ENCODE measurements at places on chromosomes 3 and 15.

DNA sequence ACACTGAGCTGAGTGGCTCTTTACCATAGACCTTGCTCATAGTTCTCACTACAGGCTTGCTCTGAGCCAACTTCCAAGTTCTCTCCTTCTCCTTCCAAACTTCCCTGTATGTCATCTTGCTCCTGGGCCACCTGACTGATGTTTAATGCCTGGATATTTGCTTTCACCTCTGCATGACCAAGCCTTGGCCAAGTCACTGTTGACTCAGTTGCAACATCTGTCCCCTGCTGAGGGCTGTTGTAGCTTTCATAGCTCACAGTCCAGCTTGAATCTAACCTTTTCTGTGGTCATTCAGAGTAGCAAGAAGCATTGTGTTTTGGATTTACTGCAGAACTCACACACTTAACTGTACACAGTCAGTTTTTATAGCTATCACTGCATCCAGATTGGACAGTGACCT lies 171.8 kb upstream of the ROPN1 start:
- DNase-seq, result no peak

DNA sequence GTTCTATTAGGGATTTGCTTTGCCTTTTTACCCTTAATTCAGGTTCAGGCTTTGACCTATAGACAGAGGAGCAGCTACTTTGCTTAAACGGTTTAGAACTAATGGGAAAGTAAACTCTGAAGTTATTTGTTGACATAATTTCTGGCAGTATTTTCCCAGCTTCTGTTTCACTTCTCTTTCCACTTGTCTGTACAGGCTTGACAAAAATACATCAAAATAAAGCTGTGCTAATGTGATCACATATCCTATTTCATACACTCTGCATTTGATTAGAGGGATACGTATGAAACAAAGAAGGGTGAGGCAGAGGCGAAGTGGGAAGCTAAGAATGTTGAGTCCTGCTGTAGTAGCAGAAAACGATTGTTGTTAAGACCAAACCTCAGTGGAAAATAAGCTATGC lies 389.1 kb upstream of the RARB start:
- DNase-seq, result no peak

GRCh38 chr15:44775953-44776352 lies 39.6 kb downstream of the TRIM69 start:
- no peak for DNase-seq

DNA sequence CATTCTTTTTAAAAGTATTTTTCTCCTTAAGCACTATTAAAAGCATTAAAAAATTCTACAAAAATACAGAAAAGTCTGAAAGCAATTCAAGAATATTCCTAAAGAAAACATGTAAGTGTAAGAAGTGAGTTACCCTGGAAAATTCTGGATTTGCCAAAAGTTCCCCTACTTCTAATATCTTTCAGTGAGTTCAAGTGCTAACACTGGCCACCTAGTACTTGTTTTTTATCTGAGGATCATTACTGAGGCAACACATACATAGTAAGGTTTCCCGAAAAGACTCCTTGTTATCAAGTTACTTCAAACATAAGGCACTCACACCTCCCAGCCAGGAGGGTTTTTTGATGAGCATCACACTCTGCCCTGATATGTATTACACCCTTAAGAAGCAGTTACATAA lies 158.4 kb downstream of the TIGIT start:
- no peak for DNase-seq

- no peak for DNase-seq
These were observed 238.9 kb upstream of the PDZRN3 start for GRCh38 chr3:73863546-73864079.

GRCh38 chr15:89845305-89845893 lies 30.7 kb upstream of the ANPEP start:
- DNase-seq, result no peak

DNA sequence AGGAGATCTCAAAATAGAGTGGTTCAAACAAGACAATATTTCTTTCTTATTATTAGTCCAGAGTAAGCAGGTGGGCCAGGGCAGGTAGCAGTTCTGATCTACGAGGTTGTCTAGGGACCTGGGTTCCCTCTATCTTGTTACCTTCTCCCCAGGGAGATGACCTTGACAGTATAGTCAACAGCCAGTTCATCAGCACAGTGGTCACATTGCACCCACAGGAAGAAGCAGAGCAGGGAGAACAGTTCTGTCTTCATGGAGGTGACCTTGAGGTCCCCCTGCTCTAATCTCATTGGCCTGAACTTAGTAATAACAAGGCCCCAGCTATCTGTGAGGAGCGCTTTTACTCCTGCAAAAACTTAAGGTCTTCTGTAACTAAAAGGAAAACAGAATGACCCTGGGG lies 21.7 kb downstream of the SLC49A4 start:
- no peak for DNase-seq

DNA sequence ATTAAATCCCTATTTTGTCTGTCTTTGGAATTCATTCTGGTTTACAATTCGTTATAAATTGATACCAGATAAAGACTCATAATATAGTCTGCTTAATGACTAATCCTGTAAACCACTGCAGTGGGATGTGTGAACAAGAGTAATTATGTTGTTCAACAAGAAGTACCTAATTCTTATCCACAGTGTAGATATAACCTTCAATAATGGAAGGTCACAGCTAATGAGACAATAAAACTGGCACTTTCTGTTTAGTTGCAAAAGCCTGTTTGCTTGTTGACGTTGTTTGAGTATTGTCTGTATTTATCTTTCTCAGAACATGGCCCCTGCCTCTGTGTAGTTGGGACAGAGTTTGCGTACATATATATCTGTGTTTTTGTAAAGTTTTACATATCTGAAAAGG lies 26.7 kb downstream of the PIAS1 start:
- no peak for DNase-seq

- DNase-seq, result no peak
These were observed 230.8 kb downstream of the CLSTN2 start for GRCh38 chr3:140165781-140166180.

GRCh38 chr15:50562735-50563640 lies 16.5 kb upstream of the USP50 start:
- DNase-seq, result no peak

- DNase-seq, result peak; percentile 50
These were observed 33.9 kb upstream of the CDCP1 start for GRCh38 chr3:45180051-45180450.

GRCh38 chr3:190870127-190870526 lies 7.6 kb upstream of the GMNC start:
- DNase-seq, result no peak

DNA sequence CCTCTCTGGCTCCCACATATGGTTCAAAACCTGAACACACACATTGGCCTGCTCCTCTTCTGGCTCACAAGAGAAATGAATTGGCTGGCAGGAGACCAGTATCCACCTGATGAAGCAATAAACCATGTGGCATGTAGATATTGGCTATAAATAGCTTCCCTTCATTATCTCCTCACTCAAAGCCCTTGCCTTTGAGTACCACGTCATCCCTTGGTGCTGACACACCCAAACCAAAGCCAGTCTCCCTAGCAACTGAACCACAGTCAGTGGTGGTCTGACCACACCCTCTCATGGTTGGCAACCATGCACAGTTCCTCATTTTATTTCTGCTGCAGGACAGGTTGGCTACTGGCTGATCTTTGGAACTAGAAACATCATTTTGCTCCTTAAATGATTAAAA lies 98.8 kb downstream of the ZNF621 start:
- no peak for DNase-seq

- peak; percentile 56 for DNase-seq
These were observed 33.3 kb upstream of the VPS33B start for GRCh38 chr15:91055548-91056331.

- no peak for DNase-seq
These were observed 31.9 kb upstream of the UACA start for GRCh38 chr15:70795311-70795665.

DNA sequence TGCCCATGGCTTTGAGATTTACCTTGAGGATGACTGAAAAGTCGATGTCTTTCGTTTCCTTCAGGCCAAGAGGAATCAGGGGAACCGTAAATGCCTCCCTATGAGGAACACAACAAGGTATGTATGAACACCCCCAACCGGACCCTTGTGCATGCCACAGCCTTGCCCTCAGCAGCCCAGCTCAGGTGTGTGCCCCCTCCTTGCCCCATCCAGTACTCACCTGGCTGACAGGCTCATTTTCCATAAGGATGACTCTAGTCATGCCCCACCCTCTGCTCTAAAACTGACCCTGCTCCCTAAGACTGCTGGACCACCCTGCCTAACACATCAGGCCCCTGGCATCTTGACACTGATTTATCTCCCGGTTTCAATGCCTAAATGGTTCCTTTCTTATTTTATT lies 270.0 kb downstream of the GOLGA6L6 start:
- no peak for DNase-seq

- no peak for DNase-seq
These were observed 140.8 kb downstream of the ADAM10 start for GRCh38 chr15:58608711-58609110.

DNA sequence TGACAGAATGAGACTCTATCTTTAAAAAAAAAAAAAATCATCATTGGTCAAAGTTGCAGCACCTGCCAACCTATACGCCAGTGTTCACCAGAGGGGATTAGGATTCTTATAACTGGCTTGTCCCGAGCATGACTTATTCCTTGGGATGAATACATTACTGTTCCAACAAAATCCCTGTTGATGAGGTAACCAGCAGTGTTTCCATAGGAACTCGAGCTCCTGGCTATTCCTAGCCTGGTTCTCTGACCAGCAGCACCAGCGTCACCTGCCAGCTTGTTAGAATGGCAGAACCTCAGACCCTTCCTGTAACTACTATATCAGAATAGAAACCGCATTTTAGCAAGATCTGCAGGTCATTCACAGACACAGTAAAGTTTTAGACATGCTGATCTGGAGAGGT lies 364.4 kb downstream of the PTPRG start:
- DNase-seq, result no peak

DNA sequence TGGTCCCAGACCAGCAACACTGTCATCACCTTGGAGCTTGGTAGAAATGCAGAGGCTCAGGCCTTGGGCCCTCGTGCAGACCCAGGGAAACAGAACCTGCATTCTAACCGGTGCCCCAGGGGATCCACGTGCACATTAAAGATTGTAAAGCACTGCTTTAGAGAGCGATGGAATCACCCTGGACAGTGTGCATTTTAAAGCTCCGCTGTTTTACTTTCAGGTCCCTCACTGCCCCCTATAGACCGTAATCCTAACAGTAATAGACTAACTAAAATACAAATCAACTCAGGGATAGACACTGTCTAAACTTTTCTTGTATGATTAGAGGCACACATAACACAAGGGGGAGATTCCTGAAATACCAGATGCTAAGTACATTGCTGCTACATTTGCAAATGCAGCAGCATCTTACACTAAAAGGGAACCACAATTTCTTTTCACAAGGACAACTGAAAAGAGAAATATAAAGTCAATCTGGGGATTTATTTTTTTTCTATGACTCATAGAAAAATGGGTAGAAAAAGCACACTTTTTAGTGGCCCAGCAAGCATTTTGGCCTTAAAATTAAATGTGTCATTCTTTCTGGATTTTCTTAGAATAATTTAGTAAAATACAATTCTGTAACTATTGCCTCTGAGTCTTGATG lies 10.5 kb upstream of the SH3GL3 start:
- no peak for DNase-seq

DNA sequence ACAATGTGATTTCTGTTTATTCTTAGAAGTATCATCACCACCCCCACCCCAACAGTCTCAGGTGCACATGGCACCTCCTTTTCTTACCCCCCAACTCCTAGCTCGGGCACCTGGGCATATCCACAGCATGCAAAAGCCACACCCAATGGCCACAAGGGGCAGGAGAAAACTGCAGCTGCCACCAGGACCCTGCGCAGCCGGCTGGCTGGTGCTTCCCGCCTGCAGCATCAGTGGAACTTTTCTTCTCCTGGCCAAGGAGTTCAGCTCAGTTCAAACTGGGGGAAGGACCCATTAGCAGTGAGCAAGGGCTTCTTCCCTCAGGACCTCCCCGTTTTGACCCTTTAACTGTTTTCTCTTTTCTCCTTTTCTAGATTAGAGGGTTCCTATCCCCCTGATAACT lies 44.8 kb downstream of the TM4SF18 start:
- DNase-seq, result no peak

GRCh38 chr3:420584-420983 lies 224.0 kb downstream of the CHL1 start:
- no peak for DNase-seq

- no peak for DNase-seq
These were observed 662 bp downstream of the TMEM108 start for GRCh38 chr3:133038731-133039375.

- no peak for DNase-seq
These were observed 16.9 kb upstream of the RYR3 start for GRCh38 chr15:33293713-33294334.

DNA sequence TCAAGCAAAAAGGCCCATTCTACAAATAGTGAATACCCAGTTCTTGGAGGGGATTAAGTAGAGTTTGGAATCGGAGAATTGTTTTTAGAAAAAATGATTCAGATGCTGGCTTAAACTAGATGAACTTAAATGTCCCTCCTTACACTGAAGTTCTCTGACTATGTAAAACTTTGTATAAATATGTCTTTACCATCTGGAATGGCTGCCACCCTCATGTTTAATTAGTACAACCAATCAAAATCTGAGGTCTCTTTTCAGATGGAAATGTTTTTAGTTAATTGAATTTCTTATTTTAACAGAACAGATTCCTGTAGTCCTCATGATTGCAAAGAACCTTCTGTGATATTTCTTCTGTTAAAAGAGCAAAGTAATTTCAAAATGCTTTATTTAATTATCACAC lies 94.8 kb downstream of the CADM2 start:
- DNase-seq, result no peak

DNA sequence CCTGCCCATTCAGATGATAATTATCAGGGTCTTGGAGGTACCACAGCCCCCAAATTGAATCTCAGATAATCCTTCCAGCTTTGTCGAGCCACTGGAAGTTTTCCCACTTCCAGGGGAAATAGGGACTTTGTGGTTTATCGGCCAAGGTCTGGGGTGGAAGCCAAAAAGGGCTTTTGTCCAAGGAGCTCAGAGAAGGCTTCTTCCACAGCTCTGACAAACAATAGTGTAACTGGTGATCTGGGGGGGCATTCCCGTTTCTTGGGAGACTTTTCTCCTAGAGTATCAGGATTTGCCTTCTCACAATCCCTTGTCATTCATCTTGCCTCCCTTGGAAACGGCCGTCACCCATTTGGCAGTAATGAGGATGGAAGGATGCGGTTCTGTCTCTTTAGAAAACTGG lies 18.4 kb downstream of the SRGAP3 start:
- DNase-seq, result no peak

DNA sequence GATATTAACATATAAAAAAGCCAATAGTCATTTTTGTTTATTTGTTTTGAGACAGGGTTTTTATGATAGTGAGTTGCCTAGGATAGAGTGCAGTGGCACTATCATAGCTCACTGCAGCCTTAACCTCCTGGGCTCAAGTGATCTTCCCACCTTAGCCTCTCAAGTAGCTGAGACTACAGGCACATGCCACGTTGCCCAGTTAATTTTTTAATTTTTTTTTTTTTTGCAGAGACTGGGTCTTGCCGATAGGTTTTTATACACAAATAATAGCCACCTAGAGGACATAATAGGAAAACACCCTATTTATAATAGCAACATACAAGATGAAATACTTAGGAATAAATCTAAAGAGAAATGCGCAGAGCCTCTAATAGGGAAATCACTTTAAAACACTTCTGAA lies 13.3 kb downstream of the EIF3J start:
- no peak for DNase-seq

Data from gastrocnemius medialis (tissue), 4 donors.